T-helper 17 cell (primary cell): ENCODE measurements at places on chromosomes 5 and 9.
A peak's percentile ranks its signal among the peaks of the same experiment; 100 is the strongest.

DNA sequence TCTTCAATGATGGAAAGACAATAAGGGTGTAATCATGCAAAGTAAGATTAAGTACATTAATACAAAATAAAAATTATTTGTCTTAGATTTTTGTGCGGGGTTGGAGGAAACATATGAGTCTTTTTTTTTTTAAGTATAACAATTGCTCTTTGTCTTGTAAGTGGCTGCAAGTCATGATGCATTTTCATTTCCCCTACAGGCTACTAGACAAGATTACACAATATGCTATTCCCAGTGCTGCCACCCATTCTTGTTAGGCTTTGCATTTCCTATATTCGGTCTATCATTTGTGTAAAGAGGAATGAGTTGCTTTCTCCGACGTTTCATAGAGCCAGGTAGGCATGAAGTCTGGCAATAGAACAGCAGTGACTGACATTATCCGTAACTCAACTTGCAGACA is 294.2 kb upstream of the CYLC2 start:
- DNase-seq, result no peak

DNA sequence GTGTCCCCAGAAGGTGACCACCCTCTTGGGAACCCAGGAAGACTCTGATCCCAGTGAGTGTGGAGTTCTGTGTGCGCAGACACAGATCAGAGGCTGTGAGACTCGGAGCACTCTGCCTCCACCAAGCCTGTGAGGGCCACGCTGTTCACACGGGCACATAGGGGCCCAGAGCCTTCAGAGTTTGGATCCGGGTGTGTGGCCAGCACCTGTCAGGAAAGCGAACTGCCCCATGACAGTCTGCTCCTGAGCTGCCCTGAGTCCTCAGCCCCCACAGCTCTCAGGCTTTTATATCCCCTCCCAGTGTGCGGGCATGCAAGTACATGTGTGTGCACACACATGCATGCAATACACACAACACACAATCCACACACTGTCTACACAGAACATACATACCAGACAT is 161.8 kb upstream of the IRX2 start:
- DNase-seq, result no peak

GRCh38 chr5:80146046-80146445 is 109.8 kb downstream of the SERINC5 start:
- no peak for DNase-seq

DNA sequence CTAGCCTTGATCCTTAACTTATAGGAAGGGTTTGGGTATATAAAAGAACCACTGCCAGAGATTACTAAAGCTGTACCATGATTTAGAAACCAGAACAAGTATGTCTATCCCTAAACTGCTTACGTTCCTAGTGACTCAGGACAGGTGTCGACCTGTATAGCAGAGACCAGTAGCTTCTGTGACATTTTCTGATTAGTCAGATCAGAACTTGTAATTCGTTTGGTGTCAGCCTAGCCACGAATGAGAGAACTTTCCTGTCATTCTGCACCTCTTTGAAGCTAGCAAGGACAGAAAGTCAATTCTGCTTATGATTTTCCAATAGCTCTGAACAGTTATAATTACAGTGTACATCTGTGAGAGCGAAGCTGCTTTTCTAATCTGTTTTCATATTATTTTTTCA is 39.5 kb downstream of the PRKACG start:
- DNase-seq, result no peak

- DNase-seq, result no peak
These were observed 701.7 kb downstream of the SEMA5A start for GRCh38 chr5:8844206-8844605.

DNA sequence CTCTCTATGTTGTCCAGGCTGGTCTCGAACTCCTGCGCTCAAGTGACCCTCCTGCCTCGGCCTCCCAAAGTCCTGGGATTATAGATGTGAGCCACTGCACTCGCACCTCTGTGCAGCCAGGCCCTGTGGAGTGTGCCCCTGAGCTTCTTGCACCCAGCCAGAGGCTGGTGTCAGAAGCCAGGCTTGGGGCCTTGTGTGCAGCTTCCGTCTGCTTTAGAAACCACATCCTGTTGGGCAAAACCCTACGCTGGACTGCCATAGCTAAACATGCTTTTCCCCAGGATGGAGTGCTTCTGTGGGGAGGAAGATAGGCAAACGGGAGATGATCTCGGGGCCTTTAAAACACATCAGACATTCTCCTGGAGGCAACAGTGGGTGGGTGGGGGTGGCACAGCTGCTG is 40.1 kb downstream of the PRRT1B start:
- peak; percentile 25 for DNase-seq

DNA sequence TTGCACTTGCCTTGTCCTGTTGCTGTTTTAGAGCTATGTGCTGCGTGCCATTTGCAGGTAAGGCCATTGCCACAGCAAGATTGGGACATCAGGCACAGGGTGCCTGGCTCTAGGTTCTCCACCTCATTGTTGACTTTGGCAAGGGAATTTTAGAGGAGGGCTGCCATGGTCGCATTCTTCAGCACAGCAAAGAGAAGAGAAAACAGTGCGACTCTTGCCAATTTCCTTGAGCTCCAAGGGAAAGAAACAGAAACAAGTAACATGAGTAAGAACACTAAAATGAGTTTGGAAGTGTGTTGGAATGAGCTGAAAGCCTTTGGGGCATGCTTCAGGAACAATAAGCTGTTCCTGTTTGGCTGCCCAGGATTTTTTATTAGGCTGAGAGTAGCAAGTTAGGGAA is 188.1 kb upstream of the IL12B start:
- DNase-seq, result no peak

DNA sequence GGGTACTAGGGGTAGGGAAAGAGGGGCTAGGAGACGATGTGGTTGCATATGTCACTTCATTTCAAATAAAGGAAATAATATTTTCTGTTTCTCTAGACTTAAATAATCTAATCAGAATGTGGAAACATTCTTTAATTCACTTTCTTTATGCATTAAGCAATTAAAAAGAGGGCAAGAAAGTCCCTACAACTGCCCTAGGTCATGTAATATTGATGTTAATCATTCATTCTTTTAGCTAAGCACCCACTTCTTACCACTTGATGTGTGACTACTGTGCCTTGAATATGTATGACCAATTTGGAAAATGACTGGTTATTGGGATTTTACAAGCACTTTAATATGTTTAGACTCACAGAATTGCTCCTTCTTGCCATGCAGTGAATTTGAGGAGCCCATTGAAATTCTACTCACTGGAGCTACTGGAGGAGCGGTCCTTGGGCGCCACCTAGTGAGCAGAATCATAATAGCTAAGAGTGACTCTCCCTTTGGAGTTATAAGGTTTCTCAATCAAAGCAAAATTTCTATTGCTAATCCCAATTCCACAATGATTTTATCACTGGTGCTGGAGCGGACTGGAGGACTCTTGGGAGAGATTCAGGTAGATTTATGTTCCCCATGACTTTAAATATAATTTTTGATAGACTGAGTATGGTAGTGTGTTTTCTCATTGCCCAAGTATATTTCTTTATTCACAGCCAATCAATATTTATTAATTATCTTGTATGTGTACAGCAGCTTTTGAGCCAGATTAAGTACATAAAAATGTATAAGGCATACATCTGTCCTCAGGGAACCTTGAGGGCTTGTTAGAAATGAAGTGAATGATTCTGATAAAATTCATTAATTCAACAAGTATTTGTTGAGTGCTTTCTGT is 225.1 kb downstream of the ADGRV1 start:
- DNase-seq, result peak; percentile 62

GRCh38 chr5:172630482-172630881 is 10.6 kb upstream of the NEURL1B start:
- no peak for DNase-seq

DNA sequence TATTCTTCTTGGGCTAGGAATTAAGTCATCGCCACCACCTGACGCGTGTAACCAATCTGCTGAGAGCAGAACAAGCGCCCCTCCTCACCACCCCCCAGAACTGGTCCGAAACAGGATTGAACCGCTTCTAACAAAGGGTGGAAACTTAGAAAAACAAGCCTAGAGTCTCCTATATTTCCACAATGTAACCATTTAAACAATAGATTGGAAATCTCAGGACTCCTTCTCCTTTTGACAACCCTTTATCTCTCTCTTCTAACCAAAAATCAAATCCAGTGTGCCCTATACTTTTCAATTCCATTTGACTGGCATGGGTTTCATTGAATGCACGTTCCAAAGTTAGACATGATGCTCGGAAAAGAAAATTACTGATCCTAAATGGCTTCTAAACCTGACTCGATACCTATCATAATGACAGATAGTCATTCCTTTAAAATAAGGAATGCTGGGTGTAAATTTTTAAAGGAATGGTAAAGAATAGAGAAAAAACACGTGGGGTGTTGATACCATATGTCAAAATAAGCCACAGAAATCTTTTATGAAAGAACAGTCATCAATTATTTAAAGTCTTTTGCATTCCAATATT is 1.2 kb downstream of the ARRDC3 start:
- DNase-seq, result peak; percentile 56

DNA sequence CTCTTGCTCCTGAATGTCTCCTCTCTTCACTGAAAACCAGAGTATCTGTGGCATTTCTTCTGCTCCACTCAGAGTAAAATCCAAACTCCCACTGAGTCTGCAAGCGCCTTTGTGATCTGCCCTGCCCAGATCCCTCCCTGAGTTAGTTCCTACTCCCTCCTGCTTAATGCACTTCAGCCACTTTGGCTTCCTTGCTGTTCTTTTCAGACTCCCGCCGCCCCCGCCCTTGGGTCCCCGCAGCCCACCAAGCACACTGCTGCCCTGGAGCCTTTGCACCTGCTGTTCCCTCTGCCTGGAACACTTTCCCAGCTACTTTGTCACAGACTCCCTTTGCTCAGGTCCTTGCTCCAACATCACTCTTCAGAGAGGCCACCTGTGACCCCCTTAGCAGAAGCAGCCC is 127.2 kb upstream of the SLC25A48 start:
- DNase-seq, result no peak

GRCh38 chr5:64625678-64626077 is 64.6 kb upstream of the SHISAL2B start:
- DNase-seq, result no peak

- DNase-seq, result no peak
These were observed 39.3 kb downstream of the PTCH1 start for GRCh38 chr9:95477441-95477840.

DNA sequence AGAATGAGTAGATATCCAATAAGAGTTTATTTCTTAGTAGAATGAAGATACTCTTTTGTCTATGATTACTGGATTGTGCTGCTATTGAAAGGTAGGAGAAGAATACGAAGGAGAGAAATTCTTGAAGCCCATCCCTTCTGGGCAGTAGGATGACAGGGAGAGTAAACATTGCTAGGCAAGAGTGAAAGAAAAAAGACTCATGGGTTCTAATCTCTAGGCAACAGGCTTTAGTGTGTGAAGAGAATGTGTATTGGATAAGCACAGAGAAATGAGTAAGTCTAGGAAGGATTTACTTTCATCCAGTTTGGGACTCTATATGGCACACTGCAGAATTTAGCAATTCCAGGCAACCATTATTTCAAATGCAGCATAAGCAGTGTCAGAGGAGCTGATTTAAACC is 216.0 kb downstream of the GABRG2 start:
- DNase-seq, result no peak

DNA sequence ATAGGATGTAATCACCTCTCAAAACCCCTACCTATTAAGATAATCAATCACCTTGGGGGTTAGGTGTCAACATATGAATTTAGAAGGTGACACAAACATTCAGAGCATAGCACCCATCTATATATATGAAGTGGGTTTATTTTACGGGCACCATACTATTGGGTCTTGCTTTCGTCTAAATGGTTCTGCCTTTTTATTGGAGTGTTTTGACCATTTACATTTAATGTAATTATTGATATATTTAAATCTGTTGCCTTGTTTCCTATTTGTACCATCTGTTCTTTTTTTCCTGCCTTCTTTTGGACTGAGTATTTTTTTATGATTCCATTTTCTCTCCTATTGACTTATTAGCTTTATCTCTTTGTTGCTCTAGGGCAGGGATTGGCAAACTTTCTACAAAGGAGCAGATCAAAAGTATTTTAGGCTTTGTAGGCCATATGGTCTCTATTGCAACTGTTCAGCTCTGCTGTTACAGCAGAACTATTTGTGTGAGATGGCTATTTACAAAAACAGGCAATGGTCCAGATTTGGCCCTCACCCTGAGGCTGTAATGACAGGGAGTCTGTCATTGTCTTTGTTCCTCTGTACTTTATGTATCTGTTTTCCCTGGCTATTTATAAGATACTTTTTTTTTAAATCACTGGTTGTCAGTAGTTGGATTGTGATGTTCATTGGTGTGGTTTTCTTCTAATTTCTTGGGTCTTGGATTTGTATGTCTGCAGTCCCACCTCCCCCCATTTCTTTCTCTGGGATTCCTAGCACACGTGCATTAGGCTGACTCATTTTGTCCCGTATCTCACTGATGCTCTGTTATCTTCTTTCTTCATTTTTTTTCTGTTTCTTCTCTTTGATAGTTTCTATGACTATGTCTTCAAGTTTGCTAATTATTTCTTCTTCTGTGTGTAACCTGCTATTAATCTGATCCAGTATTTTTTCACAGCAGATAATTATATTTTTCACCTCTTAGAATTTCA is 127.1 kb downstream of the DAB2IP start:
- no peak for DNase-seq

GRCh38 chr5:114387433-114387832 is 25.6 kb downstream of the KCNN2 start:
- DNase-seq, result no peak

DNA sequence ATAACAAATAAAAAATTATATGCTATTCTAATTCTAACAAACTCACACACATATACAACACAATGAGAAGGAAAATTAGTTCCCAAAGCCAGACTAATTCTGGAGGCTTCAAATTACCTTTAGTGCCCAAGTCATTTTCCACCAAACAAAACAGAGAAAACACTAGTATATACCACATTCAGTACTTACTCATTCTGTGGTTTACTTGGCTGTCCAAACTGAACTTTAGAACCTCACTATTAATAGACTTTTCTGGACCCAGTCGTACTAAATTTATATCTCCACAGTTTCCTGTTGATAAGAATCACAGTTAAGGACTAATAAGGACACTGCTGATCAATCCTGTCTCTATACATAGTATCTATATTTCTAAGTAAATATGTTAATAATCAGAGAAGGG is 66.4 kb downstream of the SETX start:
- DNase-seq, result no peak

DNA sequence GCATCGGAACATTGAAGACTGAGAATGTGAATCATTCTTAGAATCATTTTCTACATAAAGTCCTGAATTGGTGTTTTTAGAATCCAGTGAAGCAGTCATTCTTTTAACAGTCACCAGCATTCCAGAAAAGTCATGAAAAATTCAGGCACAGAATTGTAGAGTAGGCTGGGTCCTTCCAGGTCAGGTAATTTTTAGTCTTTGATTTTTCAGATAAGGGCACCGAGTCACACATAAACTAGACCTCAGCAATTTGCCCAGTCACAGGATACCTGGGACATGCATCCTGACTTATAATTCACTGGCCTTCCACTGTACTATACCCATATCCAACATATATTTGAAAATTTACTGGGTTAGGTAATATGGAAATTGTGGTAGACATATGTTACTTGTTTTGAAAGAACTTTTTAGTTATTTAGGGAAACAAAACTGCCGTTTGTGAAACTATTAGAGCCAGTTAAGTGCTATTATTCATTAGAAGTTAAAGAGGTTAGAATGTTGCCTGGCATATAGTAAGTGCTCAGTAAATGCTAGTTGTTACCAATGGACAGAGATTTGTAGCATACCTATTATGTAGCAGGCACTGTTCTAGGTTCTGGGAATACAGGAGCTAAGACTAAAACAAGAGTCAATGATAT is 10.9 kb downstream of the MAN2A1 start:
- DNase-seq, result no peak

- DNase-seq, result no peak
These were observed 819.4 kb downstream of the NR2F1-AS1 start for GRCh38 chr5:92761585-92761984.
